Stimulated activated CD4-positive, alpha-beta T cell treated with anti-CD3 and anti-CD28 coated beads, TNF-alpha, amount 100 ng/mL, for 1 hour (primary cell): ENCODE measurements at places on chromosomes 2 and 18.

- no peak for DNase-seq
Measured at GRCh38 chr2:225573603-225574002, 174.1 kb downstream of the NYAP2 start.

DNA sequence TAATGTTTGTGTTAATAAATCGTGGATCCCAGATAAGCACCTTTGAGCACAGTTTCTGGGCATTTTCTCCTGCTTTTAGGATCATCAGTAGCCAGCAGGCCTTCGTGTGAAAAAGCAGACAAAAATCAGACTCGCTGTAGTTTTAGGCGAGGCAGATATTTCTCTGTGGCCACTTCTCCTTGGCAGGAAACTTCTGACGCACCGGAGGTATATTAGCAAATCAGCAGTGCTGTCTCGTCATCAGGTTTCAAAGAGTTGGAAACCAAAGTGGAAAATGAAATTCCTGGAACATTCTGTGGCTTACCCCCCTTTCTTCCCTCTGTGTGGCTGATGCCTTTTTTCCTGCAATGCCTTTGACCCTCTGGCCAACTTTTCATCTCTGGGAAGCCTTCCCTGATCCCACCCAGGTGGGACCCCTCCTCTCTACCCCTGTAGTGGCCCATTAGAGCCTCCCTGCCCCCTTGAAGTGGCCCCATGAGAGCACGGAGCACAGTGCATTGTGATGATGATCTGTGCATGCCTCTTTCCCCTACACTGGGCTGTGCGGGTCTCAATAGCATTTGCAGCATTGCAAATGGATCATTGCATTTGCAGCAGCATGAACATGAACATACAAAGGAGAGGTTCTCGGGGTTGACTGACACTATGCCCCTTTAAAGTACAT, 93.3 kb downstream of the RNF144A start:
- DNase-seq = no peak

- no peak for DNase-seq
Measured at GRCh38 chr18:31206787-31207381, 44.2 kb upstream of the DSC1 start.

DNA sequence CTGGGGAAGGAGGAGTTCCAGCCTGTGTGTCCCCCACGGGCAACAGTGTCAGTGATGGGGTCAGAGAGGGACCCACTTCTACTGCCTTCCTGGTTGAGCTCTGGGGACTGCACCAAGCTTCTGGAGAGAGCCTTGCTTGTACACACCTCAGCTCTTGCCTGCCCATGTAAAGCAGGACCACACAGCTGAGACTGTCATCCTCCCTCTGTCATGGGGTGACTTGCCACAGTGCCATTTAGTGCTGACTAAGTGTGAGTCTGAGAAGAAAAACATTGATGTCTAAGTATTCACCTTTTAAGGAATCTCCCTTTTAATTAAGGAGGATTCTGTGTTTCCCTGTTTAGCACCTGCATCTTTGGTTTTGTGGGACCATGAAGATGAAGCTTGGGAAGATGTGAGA, 159.1 kb downstream of the FHOD3 start:
- no peak for DNase-seq

- no peak for DNase-seq
Measured at GRCh38 chr2:190649035-190649797, at the start of gene NAB1. Gene NAB1 (plus strand): TSS chr2:190649083. CDS start chr2:190659177, 10,094 bp downstream.

- no peak for DNase-seq
Measured at GRCh38 chr2:144325086-144325485, 194.8 kb downstream of the ZEB2 start.

DNA sequence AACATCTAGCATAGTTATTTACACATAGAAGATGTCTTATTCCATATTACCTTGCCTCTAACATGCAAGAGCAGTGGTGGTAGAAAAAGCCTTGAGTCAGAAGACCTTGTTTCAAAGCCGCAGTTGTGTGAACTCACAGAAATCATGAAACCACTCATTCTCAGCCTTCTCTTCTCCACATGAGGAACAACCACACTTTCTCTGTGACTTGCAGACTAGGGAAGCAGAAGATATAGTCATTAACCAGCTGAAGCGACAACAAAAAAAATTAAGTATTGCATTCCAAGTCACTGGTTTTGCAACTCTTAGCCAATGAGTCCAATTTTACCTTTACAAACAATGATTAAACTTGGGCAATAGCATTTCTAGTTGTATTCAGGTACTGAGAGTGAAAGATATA, 19.0 kb downstream of the TWSG1 start:
- DNase-seq = no peak

- DNase-seq = no peak
Measured at GRCh38 chr2:128742467-128742866, 423.8 kb upstream of the HS6ST1 start.

- no peak for DNase-seq
Measured at GRCh38 chr2:149056541-149057255, 18.2 kb downstream of the LYPD6B start.

DNA sequence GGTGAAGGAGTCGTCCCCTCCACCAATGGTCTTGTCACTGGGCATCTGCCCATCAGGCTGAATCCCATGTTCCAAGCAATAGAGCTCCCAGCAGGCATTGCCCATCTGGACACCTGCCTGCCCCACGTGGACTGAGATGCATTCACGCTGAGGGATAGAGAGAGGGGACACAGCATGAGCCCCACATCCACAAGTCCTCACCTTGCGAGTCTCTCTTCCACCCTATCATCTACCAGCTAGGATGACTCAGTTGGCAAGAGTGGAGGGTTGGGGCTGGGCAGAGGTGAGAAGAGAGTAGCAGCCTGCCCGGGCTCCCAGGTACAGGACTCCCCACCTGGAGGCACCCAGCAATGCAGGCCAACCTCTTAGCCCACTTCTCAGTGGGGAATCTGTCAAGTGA, 959 bp upstream of the TUBA4B start:
- no peak for DNase-seq
